ENCODE measurements at places on chromosomes 11 and 22.

GRCh38 chr22:23581260-23581650 is 1.2 kb upstream of the IGLL1 start:
- DNase-seq = no peak

- DNase-seq = no peak
Observed at GRCh38 chr11:32451808-32452207, 16.5 kb upstream of the WT1 start.

GRCh38 chr11:118145285-118146227 is 7.1 kb downstream of the SCN4B start:
- peak; percentile 91 for DNase-seq

DNA sequence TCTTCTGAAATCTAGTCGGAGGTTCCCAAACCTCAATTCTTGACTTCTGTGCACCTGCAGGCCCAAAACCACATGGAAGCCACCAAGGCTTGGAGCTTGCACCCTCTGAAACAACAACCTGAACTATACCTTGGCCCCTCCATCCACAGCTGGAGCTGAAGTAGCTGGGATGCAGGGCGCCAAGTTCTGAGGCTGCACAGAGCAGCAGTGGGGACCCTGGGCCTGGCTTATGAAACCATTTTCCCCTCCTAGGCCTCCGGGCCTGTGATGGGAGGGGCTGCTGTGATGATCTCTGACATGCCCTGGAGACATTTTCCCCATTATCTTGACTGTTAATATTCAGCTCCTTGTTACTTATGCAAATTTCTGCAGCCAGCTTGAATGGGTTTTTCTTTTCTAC is 38.3 kb upstream of the MMP7 start:
- DNase-seq = no peak

GRCh38 chr22:31520051-31520450 is 23.7 kb downstream of the SFI1 start:
- no peak for DNase-seq

DNA sequence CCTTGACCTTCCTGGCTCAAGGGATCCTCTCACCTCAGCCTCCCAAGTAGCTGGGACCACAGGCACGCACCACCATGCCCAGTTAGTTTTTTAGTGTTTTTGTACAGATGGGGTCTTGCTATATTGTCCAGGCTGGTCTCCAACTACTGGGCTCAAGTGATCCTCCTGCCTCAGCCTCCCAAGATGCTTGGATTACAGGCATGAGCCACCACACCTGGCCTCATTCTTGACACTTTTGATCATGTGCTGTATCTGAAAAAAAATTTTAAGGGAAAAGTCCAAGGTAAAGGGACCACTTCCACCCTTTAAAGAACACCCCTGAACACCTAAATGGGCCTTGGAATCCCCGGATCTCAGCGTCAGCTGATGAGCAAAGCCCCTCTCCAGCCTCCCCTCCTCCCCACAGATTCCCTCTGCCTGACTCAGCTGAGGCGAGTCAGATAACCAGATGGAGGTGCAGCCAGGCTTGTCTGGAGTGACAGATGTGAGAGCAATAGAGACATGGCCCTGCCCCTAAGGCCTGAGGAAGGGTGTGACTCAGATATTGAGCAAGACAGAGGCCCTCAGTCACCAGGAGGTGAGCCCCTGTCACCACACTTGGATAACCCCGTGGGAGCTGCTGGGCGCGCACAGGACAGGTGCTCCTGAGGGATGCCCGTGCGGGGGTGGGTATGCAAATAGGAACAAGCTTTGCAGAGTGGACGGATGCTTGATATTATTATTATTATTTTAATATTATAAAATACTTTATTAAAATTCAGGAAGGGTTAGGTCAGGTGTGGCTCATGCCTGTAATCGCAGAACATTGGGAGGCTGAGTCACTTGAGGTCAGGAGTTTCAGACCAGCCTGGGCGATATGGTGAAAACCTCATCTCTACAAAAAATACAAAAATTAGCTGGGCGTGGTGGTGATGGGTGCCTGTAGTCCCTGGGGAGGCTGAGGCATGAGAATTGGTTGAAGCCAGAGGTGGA is 5.0 kb upstream of the CCDC88B start:
- no peak for DNase-seq

- DNase-seq = no peak
Observed at GRCh38 chr11:73047773-73048371, 94.2 kb downstream of the FCHSD2 start.

DNA sequence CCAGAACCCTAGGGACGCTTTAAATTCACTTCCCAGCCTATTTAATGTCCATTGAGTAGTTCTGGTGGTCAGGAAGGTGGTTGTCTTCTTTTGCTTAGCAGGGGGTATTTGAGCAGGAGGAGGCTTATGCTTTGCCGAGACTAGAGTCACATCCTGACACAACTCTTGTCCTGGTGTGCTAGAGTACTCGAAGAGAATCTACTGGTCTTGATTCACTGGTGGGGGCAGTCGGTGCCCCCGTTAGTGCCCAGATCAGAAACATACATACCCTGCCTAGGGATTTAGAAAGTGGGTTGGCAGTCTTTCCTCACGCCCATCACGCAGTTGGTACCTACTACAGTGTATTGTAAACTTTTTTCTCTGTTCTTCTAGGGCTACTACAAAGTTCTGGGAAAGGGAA is 2.7 kb downstream of the RPL27A start:
- no peak for DNase-seq

GRCh38 chr22:20117633-20118299 is 740 bp upstream of the TRMT2A start:
- peak; percentile 22 for DNase-seq

DNA sequence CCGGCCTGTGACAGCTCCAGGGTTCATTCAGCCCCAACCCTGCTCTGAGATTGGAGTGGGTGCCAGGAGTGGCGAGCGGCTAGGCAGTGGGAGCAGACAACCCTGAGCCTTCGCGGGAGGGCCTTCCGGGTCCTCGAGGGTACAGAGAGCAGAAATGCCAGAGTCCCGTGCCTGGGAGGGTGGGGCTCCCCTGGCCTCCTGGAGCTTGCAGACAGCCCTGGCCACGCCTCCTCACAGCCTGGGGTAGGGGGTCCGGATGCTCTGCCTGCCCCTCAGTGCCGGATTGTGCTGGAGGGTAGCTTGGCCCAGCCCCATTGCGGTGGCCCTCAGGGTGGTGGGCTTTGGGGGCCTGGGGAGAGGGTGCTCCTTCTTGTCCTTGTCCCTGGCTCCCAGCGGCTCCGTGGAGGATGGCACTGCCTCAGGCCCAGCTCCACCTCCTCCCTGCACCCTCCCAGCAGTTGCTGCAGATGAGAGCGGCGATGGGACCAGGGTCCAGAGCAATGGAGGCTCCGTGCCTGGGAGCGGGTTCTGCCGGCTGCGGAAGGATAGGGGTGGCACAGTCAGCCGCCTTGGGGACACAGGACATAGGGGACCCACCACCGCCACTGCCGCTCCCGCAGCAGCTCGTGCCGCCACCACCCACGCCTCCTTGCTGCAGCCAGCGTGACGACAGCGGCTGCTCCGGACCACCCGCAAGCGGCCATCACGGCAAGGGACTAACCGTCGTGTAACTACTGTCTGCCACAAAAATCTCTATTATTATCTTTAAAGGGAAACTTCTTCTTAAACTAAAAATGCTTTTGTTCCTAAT is 34.9 kb upstream of the OR10G7 start:
- DNase-seq = no peak

- no peak for DNase-seq
Observed at GRCh38 chr11:92302770-92303169, 78.2 kb downstream of the FAT3 start.

DNA sequence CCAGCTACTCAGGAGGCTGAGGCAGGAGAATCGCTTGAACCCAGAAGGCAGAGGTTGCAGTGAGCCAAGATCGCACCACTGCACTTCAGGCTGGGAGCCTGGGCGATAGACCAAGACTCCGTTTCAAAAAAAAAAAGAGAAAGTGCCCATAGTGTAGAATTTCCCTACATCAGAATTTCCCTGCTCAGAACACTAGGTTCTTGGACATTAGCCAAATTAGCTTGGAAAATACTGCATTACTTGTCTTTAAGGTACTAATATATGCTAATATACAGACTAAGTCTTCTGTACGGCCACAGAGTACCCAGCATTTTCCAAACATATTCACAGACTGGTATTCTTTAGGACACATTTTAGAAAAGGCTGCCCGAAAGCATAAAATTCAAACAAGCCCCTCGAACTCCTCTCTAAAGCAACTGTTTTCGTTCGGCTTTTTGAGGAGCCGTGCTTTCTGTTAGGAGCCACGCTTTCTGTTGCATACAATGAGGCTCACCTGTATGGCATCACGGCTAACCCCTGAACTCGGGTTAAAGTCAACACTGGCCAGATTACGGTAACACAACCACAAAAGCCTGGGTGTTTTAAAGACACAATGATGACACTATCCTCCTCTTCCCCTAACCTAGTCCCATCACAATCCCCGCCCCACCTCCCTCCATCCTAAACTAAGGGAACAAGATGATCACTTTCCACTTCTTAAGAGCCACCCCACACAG is 18.4 kb downstream of the TNKS1BP1 start:
- no peak for DNase-seq

DNA sequence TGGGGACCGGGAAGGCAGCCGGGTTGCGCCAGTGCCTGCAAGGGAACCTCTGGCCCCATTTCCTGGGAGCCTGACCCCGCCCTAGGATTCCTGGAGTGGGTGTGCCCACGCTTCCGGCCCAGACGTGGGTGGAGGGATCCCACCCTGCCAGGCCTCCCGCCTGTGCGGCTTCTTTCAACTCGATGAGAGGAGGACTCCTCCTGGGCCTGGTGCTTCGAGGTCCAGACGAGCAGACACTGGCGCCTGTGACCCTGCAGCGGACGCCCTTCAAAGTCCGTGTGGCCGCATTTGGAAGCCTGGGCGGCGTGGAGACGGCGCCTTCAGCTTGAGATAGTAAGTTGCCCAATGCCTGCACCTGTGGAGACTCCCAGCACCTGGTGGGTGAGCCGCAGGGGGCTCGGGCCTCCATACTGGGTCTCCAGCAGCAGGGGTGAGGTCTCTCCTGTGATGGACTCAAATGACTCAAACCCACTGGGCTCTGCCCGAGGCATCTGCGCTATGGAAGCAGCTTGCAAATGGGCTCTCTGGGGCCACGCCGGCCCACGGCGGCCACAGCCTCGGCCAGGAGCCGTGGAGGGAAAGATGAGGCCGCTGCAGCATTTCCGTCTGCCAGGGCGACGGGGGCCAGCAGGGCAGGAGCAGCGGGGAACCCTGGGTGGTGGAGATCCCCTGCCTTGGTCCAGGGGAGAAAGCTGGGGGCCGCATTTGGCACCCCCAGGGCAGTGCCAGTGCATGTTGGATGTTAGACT is 64.3 kb upstream of the PPARA start:
- peak; percentile 66 for DNase-seq

DNA sequence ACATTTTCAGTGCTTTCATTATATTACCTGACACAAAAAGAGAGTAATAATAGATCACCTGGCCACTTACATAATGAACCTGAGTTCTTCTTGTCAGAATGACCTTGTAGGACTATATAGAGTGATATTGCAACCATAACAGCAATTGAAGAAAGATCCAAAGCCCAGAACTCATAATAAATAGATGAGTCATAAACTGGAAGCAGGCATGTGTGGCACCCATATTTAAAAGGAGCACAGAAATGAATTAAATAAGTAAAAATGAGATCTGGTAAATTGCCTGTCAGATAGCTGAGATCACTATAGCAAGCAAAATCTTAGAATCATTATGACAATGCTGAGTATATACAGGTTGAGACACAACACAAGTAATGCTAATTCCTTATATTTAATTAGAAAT is 331.8 kb downstream of the AASDHPPT start:
- no peak for DNase-seq

- no peak for DNase-seq
Observed at GRCh38 chr22:26072621-26073020, 96.6 kb upstream of the SEZ6L start.

GRCh38 chr11:127376301-127376700 is 375.7 kb upstream of the KIRREL3 start:
- no peak for DNase-seq

DNA sequence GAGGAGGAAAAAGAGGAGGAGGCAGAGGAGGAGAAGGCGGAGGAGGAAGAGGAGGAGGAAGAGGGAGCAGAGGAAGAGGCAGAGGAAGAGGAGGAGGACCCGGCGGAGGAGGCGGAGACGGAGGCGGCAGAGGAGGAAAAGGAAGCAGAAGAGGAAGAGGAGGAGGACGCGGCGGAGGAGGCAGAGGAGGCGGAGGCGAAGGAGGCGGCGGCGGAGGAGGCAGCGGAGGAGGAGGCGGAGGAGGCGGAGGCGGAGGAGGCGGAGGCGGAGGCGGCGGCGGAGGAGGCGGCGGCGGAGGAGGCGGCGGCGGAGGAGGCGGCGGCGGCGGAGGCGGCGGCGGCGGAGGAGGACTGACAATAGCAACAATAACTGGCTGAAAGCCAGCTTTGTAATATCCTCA is 616.6 kb downstream of the TBC1D22A start:
- DNase-seq = no peak

DNA sequence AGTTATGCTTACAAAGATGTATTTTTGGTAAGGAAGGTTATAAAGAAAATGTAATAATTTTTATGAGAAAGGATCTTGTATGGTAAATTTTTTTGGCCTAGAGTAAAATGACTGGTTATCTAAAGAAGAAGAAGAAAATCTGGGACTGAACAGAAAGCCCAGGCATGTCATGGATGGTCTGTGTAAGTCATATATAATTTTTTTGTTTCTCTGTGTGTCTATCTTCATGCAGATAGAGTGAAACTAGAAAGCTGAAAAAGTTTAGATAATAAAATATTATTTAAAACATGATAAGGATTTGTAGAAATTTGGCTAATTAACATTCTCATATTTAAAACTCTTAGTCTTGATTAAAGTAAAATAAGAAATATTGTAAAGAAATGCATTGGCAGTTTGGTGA is 27.6 kb upstream of the MPEG1 start:
- DNase-seq = no peak

GRCh38 chr11:44244639-44245310 is 65.2 kb downstream of the ALX4 start:
- DNase-seq = no peak

- no peak for DNase-seq
Observed at GRCh38 chr11:63944987-63945386, 6.2 kb downstream of the NAA40 start.

DNA sequence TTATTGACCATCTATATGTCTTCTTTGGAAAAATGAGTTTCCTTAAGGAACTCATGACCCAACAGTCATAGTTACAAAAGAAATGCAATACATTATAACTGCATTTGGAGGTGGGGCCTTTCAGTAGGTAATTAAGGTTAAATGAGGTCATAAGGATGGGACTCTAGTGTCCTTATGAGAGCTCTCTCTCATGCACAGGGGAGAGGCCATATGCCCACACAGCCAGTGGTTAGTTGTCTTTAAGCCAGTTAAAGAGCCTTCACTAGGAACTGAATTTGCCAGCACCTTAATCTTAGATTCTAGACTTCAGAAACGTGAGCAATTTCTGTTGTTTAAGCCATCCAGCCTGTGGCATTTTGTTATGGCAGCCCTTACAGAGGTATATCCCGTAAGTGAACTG is 27.3 kb downstream of the INTS4 start:
- no peak for DNase-seq

DNA sequence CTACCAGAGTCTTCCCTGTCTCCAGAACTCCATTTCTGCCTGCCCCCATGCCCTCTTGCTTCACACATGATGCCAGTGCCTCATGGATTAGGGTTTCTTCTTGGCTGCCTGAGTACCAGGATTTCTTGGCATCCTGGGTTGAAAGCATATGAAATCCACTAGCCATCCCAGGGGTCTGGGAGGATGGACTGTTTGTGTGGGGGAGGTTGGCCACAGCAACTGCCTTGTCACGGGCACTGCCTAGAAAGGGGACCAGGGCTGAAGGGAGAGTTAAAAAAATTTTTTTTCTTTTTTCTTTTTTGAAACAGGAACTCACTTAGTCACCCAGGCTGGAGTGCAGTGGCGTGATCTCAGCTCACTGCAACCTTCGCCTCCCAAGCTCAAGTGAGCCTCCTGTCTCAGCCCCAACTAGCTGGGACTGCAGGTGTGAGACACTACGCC is 4.2 kb downstream of the USP35 start:
- DNase-seq = no peak

GRCh38 chr11:12205330-12205729 is 94.9 kb downstream of the MICAL2 start:
- no peak for DNase-seq

All from mucosa of gallbladder (tissue), 1 donor.